ENCODE measurements at places on chromosomes 13 and 19. TPM values are rescaled to one million over a fixed set of nuclear protein-coding genes. Genes with fewer than 3 reads are reported as not detected.

UBXN6 gene
- total RNA-seq = 86.7 TPM

CAMSAP3 gene
- total RNA-seq = not detected

ZIK1 gene
- 6.3 TPM for total RNA-seq

LILRB3 gene
- total RNA-seq = 18.8 TPM

BRCA2 gene
- 3.2 TPM for total RNA-seq

KLK14 gene
- 0.57 TPM for total RNA-seq

ZNF837 gene
- 0.65 TPM for total RNA-seq

ZNF560 gene
- not detected for total RNA-seq

DIS3 gene
- total RNA-seq = 26.0 TPM

FRY gene
- 141 TPM for total RNA-seq

DNA sequence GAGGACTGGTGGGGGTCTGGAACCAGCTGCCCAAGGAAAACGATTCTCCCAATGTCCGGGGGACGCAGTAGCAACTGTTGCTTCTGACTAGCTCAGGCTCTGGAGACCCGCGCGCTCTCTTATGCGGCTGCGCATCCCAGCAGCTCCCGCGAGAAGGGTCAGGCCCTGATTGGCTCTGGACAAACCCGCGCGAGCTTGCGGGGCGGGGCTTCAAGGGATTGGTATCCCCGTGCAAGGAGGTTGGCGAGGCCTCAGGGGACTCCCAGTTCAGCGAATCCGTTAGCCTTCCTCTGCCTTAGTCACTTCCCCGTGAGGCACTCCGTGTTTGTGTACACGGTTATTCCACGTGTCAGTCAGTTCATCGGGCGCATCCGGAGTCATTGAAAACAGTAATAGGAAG, 20.2 kb downstream of the SIGLECL1 start:
- DNase-seq = no peak

DNA sequence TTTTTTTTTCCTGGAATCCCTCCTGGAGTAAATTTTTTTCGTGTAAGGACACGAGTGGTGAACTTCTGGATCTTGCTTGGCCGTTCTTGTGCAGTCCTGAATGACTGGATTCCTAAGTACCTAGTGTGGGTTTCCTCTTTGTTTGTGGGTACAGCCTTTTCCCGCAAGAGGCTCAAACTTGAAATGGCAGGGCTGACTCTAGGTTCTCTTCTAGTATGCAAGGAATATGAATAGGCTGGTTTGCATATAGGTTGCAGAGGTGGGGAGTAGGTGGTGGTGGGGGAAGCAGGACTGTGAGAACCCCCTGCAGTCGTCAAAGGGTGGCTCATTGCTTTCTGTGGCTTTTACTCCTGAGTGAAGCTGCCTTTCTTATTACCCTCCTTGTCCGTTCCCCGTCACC, 13.6 kb downstream of the UBAC2 start:
- DNase-seq = no peak

GRCh38 chr19:17943274-17944221, 10.7 kb downstream of the CCDC124 start:
- no peak for DNase-seq

DNA sequence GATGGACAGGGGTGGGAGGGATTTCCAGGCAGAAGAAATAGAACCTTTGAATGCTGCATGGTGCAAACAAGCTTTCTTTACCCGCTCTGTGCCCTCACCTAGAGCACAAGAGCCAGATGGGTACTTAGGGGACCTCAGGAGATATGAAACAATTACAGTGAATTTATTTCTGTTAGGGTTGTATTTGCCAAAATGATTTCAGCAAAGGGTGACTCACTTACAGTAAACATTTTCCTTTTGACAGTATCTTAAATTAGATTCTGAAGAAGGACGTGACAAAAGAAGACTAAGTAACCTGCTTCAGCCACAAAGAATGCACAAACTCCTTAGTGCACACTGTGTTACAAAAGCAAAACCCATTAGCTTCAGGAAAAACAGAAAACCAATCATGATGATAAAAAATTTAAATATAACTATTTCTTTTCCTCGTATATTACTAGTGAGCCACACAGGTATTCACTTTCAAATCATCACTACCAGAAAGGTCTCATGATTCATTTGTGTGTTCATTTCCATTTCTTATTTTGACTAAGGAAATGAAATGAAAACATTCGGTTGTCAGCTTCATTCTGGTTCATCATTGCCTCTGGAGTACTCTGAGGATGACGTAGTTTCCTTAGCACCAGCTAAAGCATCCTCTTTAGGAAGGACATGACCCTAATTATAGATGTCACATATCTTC, 158.8 kb downstream of the NHLRC3 start:
- DNase-seq = no peak

DNA sequence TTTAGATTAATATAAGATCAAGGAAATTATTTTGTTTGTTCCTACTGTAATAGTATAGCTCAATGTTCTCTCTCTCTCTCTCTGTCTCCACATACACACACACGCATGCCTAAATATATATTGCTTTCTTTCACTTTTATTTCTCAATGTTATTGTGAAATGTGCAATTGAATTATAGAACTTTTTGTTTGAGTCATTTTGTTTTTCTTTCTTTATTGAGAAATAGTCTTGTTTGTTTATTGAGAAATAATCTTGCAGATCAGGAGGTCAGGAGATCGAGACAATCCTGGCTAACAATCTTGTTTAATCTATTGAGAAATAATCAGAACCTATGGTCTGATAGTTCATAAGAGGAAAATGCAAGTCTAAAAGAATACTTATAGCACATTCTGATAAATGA, 1581.3 kb downstream of the EFNB2 start:
- DNase-seq = no peak

DNA sequence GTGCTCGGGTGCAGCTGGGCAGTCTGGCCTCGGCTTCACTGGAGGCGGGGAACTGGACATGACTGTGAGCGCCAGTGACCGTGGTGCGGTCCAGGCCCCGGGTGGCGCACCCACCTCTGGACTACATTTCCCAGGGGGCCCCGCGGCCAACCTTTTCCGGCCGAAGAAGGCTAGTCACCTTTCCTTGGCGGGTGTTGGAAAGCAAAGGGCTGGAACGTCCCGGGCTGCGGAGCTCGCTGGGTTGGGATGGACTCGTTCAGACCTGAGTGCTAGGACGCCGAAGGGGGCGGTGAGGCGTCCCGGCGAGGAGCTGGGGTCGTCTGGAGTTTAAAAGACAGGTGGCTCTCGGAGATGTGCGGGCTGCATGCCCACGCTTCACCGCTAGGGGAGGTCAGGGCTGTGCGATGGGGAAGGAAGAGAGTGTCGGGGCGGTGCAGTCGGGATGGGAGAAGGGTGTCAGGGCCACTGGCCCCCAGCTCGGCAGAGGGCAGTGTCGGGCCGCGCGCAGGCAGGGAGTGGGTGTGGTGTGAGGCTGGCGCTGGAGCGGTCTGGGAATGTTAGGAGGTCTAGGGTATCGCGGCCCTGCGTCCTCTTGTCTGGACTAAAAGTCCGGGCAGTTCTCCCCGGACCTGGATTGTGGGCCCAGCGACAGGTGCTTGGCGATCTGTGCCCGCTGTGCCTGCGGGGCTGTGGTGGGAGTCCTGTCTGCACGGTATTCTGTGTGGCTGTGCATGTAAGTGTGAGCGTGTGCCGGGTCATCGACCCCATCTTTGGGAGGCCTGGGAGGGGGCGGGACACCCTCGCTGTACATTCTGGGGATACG, 57.1 kb downstream of the ZNF568 start:
- DNase-seq = peak; percentile 96

GRCh38 chr19:54316746-54317107, 3.8 kb upstream of the LILRA5 start:
- DNase-seq = peak; percentile 76
